ENCODE measurements at places on chromosomes 13 and 19. TPM values are rescaled to one million over a fixed set of nuclear protein-coding genes. Genes with fewer than 3 reads are reported as not detected.

Gene MATK
- total RNA-seq = 0.26 TPM

Gene CDX2
- not detected for total RNA-seq

Gene PEG3
- 4.8 TPM for total RNA-seq

Gene ATP4B
- total RNA-seq = not detected
